ENCODE measurements at places on chromosomes 2 and 18.

- DNase-seq = no peak
Measured at GRCh38 chr2:205267323-205267722, 415.0 kb upstream of the NRP2 start.

DNA sequence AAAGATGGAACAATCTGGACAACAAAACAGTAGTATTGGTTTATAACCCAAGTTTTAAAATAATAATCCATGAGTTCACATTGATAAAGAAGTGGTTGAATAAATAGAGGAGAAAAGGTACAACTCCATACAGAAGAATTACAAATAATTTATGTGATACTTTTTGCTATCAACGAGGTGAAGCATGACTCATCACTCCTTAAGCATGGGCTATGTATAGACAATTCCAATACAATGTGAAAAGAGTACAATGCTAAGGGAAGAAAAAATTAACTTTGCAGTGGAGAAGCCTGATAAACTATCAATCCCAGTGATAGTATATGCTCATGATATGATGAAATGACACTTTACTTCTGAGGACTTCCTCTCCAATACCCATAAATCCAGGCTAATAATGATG, 312.9 kb downstream of the GULP1 start:
- no peak for DNase-seq

GRCh38 chr18:54742659-54743604, 85.3 kb upstream of the RAB27B start:
- DNase-seq = no peak

DNA sequence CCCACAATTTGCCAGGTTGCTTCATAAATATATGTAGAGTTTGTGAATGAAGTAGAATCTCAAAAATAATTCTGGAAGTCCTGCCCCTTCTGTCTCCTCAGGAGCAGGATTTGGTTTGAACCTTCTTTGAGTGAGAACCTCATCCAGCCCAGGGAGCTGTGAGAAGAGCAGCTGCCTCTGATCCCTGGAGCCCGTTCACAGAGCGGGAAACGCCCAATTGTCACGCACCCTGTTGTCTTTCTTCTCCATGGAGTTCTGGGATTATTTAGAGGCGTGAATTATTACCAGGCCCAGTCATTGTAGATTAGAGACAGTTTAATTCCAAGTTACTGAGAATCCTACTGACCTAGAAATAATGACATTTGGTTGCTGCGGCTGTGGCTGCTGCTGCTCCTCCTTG, 66.1 kb downstream of the TPO start:
- no peak for DNase-seq

GRCh38 chr2:212276813-212277212, 261.8 kb downstream of the ERBB4 start:
- DNase-seq = no peak

DNA sequence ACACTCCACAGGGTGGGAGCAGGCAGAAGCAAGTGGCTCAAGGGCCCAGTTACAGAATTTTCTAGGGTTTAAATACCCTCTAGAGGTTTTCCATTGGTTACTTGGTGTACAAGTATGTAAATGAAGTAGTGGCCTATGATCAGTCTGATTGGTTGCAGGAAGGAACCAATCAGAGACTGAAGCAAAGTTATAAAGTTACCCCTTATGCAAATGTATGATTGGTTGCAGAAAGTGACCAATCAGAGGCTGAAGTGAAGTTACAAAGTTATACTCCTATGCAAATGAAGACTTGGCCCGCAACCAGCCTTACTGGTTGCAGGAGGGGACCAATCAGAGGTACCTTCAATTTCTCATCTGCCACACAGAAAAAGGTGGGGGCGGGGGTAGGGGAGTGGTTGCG, 154.6 kb downstream of the INO80D start:
- no peak for DNase-seq

DNA sequence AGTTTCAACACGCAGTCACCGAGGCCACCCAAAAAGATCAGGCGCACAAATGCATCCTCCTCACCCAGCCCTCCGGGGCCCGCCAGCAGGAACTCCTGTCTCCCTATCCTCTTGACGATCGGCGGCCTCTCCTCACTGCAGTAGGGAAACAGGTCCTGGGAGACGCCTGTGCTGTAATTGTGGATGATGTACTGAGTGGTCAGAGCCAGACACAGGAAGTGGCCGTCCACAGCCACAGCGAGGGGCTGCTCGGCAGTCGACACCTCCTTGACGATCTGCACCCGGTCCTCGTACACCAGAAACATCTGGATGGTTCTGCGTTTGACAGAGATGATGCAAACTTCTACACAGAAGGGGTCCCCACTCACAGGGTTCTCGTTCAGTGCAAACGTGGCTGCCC, 22.0 kb downstream of the TGFBRAP1 start:
- DNase-seq = no peak

DNA sequence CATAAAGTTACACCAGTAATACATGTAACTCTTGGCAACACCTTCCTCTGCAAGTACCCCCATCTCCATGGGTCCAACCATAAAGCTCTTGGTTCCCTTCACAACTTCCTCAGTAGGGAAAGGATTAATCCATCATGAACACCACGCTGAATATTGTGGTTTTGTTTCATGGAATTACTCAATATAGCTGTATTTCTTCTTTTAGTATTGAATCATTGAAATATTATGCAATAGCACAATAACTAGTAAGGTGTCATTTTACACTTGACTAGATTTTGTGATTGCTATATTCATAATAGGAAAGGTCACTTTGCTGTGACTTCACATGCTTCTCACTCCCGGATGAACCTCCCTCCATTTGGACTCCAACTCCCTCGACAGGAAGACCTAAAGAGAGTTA, 29.7 kb upstream of the PID1 start:
- no peak for DNase-seq

DNA sequence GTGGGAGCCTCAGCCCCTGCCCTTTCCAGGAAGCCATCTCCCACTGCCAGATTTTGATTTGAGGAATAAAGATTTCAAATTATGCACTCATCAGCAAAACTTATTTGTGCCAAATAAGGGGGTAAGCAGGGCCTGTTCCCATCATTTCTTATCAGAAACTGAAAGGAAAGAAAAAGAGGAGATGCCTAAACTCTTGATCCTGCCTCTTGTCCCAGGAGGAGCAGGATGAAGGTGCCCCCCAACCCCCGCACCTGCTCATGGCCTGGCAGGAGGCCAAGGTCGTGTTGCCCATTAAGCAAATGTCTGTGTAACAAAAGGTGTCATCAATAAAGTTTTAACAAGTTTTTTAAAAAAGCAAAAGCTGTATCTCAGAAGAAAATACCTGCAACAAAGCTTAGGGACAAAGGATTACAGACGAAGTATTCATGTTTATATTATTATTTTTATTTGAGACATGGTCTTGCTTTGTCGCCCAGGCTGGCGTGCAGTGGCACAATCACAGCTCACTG, 80.0 kb downstream of the INPP5D start:
- no peak for DNase-seq

DNA sequence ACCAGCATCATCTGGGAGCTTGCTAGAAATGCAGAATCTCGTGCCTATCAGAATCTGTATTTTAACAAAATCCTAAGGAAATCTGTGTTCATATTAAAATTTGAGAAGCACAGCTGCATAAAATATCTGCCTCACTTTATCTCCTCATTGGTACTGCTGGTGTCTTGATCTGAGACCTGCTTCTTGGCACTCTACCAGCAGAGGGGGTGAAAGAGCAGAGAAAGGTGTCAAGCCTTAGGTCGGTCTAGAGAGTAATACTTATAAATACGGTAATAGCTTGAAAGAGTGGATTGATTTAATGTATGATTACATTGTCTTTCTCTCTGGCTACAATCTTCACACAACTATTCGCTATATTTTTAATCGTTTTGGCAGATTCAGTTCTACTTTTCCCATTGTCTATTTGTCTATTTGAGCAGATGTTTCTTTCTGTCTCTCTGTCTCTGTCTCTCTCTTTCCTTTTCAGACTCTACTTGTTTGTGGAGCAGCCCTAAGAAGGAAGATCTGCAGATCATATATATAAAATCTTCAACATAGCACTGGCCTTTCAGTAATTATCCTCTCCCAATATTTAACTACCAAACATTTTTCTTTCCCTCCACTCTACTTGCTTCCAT, 1.7 kb upstream of the GCG start:
- peak; percentile 64 for DNase-seq

DNA sequence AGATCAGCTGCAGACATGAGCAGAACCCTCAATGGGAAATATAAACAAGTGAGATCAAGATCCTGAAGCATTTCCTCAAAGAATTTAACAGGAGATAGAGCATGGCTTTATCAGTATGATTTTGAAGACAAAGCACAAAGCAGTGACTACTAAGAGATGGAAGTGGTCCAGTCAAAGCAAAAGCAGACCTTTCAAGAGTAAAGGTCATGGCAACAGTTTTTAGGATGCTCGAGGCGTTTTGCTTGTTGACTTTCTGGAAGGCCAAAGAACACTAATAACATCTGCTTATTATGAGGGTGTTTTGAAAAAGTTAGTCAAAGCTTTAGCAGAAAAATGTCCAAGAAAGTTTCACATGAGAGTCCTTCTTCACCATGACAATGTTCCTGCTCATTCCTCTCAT, 128.5 kb downstream of the KCNE4 start:
- DNase-seq = no peak

DNA sequence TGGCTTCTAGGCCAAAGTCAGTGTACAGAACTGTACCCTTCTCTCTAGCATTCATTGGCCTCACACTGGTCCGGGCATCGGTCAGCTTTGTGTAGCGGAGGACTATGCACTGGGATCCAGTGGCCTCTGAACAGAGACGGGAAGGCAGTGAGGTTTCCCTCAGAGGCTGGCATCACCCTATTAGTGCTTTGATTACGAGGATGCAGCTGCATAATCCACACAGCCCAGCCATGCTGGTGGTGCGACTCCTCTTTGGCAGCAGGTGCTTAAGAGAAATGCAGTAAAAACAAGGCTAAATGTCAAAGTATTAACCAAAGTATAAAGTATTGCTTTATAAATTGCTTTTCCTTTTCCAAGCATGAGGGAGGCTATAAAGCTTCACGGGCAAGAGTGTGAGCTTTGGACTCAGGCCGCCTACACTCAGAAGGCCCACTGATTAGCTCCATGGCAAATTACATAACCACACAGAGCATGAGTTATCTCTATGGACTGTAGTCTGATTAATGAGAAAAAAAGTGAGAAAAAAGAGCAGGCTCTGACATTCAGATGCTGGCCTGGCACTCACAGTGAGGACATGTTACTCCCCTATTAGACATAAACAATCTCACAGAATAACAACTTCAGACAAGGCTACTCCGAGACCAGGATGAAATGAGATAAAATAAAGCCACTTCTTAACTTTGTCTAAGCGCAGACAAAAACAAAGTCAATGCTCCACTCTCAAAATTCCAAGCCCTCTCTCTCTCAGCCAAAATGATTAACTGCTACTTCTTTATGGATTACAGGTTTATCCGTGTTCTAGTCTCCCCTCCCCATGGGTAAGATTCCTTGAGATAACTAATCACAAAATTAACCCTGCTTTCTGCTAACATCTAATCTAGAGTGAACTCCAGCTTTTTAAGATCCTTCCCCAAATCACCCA, 6.4 kb upstream of the CRYGC start:
- no peak for DNase-seq

- DNase-seq = no peak
Measured at GRCh38 chr2:4053769-4054493, 350.6 kb downstream of the DCDC2C start.

- no peak for DNase-seq
Measured at GRCh38 chr2:241183221-241183620, 5.3 kb upstream of the ANO7 start.

- DNase-seq = no peak
Measured at GRCh38 chr2:69755862-69756467, 14.0 kb downstream of the ANXA4 start.

GRCh38 chr2:60312618-60313017, 240.8 kb downstream of the BCL11A start:
- DNase-seq = no peak

GRCh38 chr2:39685126-39685525, 19.4 kb downstream of the TMEM178A start:
- DNase-seq = no peak

DNA sequence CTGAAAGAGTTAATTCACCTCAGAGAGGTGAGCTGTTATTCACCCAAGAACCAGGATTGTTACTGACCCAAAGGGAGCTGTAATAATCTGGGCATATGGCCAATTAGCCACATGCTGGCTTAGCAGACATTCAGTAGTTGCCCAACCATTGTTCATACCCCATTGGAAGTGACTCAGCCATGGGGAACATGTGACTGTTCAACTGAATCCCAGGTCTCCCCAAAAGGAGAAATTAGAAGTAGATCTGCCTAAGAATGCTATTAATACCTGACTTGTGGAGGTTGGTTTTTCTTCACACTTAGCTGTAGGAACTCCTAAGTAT, 272.6 kb upstream of the UBE2E3 start:
- no peak for DNase-seq

- no peak for DNase-seq
Measured at GRCh38 chr2:175439416-175439815, 257.9 kb upstream of the ATP5MC3 start.

DNA sequence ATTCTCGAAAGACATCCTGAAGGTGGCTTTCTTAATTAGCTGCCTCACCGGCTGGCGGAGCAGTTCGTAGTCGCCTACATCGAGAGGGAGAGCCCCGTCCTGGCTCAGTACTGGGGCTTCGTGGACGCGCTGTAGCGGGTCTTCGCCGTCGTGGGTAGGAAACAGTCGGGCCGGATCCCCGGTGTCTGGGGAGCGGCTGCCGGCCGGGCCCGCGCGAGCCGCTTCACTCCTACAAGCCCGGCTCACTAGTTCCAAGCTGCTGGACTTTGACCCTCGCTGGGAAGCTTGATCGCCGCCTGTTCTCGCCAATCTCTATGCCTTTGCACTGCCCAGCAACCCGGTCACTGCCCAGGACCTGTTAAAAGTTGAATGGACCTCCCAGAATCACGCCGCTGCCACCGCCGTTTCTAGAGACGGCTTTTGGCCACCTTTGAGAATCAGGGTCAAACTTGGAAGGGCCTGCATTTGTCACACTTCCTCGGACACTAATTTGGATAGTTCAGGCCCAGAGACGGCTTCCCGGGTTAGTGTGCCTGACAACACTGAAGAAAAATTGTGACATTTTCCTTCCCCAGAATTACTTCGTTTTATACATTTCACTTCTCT, 41.4 kb upstream of the AKAIN1 start:
- peak; percentile 46 for DNase-seq

GRCh38 chr2:64748561-64748960, 94.8 kb upstream of the SERTAD2 start:
- peak; percentile 36 for DNase-seq

Measured in activated naive CD8-positive, alpha-beta T cell treated with anti-CD3 and anti-CD28 coated beads, Interleukin-2, amount 50 U/mL, for 24 hours (primary cell).